ENCODE measurements at places on chromosomes 2 and 18.

DNA sequence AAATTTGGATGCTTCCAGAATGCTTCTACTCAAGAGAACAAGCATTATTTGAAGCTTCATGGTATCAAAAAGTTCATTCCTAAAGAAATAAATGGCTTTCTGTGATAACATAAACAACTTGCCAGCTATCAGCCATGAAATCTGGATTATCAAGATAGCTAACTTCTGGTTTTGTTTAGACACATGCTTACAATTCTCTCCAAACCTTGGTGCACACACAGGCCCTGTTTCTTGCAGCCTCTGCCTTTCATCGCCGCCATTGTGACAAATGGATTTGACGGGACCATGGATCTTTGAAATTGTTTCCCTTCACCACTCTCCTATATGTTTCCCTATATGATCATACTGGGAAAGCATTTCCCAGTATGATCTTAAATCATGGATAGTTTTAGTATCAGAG, 47.9 kb upstream of the CABLES1 start:
- DNase-seq = no peak

GRCh38 chr2:15159206-15159605, 401.9 kb downstream of the NBAS start:
- DNase-seq = no peak

- no peak for DNase-seq
Observed at GRCh38 chr2:196372811-196373664, 201.7 kb upstream of the STK17B start.

DNA sequence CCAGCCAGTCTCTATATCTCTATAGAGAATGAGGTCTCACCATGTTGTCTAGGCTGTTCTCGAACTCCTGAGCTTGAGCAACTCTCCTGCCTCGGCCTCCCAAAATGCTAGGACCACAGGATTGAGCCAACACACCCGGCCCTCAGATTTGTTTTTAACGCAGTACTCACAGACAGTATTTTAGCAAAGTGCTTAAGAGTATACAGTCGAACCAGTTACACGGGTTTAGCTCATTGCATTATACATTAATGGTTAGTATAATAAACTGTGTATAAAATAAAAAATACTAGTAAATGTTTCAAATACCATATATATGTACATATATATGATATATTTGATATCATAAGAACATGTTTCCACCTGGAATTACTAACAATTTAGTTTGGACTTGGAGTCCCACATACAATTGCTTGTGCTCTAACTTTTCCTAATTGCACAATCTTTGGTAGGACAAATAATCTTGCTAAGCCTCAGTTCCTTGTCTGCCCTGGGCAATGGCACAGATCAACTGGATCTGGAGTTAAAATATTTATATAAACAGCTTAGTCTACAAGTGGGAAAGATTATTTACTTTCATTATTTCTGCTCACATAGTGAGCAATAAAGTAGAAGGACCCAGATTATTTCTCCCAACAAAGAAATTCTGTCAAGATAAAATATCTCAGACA, 508.9 kb upstream of the LRATD1 start:
- no peak for DNase-seq

GRCh38 chr2:45031028-45031427, 21.8 kb upstream of the SIX2 start:
- no peak for DNase-seq

- no peak for DNase-seq
Observed at GRCh38 chr18:79954791-79955190, 3.3 kb upstream of the SLC66A2 start.

DNA sequence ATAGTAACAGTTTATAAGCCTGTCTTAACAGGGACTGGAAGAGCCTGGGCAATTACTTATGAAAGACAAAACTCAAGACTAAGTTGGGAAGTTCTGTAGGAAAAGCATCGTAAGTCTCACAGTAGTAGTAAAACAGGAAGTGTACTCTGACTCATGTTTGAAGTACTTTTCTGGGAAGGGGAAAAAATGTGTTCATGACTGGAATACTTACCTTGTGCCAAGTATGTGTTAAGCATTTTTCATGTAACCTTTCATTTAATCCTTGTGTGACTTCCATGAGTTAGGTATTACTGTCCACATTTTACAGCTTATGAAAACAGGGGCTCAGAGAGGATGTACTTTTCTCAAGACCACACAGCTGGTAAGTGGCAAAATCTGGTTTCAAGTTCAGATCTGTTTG, 13.7 kb upstream of the SKOR2 start:
- no peak for DNase-seq

DNA sequence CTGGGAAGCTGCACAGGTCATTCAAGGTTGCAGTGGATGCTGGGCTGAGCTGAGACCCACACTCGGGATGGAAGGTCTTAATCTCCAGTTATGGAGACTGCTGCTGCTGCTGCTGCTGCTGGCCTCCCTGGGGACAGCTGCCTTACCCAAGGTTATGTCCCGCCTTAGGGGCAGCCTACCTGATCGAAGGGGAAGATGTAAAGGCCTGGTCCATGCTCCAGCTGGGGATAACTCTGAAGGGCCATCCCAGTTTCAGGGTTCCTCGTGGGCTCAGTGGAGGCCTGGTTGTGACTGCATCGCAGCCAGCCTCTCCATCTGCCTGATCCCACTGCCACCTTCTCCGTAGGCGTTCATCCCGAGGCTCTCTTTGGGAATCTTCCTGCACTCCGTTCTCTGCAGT, 33.0 kb downstream of the RHOB start:
- DNase-seq = no peak

DNA sequence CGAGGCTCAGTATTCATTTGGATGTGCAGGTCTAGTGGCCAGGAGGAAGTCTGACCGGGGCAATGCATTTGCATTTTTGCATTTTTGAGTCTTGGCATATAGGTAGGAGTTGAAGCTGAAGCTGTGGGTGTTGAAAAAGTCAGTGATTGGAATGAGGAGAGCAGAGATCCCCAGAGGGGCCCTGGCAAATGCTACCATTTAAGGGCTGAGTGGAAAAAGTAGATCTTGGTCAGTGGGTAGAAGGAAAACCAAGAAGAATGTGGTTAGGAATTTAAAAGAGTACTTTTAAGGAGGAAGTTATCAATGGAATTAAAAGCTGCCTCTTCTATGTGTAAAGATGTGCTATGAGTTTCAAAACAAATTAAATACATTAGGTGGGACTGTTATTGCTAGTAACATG, 143.0 kb downstream of the ZEB2 start:
- DNase-seq = no peak

DNA sequence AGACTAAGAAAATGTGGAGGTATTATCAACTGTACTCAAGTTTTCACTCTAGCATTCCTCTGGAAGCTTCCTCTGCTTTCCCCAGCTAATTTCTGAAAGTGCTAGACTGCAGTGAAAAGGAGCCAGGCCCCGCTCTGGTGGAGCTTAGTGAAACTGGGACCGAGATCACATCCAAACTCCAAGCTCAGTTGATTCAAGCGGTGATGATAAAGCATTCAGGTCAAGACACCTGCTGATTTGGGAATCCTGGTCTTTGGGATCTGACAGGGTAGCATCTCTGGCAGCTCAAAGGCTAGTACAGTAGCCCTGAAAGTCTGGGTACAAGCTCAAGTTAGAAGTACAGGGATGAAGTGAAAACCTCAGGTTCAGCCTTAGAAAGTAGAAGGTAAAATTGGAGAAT, 120.2 kb upstream of the CRIM1 start:
- no peak for DNase-seq

DNA sequence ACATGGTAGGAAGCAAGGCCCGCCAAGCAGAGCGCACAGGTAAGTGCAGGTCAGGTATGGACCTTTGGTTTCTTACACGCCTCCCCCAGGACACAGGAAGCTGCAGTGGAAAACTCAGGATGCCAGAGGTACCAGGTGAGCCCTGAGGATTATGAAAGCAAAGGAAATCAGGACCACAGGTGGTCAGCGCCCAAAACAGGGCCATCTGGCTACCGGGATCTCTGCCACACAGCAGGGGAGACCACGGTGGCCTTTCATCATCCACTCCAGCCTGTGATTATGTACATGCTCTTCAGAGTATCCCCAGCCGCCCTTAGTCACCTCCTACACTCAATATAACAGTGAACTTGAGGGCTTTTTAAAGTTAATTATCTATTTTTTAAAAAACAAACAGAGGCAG, 125.5 kb upstream of the EPC2 start:
- DNase-seq = no peak

GRCh38 chr2:157662401-157662800, 33.7 kb upstream of the ACVR1C start:
- DNase-seq = no peak

- no peak for DNase-seq
Observed at GRCh38 chr2:85189606-85190270, 56.5 kb downstream of the TCF7L1 start.

GRCh38 chr2:1652034-1652790, 92.1 kb downstream of the PXDN start:
- DNase-seq = no peak

- DNase-seq = no peak
Observed at GRCh38 chr2:3246406-3246805, 131.2 kb downstream of the EIPR1 start.

DNA sequence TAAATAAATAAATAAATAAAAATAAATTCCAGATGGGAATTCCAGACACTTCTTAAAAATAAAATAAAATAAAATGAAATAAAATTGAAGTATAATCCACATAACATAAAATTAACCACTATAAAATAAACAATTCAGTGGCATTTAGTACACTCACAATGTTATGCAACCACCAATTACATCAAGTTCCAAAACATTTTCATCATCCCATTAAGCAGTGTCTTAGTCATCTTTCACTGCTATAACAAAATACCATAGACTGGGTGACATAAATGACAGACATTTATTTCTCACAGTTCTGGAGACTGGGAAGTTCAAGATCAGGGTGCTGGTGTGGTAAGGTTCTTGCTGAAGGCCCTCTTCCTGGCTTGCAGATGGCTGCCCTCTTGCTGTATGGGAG, 22.6 kb upstream of the PROKR1 start:
- DNase-seq = no peak

- peak; percentile 39 for DNase-seq
Observed at GRCh38 chr2:11582862-11583752, 49.3 kb downstream of the GREB1 start.

DNA sequence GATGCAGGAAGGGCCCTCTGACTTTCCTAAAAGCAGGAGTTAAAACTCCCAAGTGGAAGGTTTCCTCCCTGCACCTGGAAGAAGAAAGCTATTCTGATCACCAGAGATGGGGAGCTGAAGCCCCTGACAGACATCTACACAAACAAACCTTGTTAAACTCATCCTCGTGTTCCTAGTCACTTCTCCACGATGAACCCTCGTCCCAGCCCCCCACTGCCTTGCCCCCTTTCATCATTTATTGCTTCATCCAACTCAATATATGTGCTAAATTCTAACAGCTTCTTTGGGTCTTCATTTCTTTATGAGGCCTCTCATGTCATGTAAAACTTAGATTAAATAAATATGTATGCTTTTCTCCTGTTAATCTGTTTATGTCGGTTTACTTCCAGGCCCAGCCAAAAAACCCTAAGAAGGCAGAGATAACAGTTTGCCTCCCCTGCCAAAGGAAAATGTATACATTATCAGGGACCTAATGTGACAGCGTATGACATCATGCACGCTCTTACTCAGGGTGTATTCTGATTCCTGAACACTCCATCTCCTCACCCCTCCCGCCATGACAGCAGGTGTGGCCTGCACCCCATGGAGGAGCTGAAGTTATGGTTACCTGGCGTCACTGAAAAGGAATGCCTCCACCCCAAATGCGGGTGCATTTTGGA, 287.2 kb downstream of the STK39 start:
- no peak for DNase-seq

DNA sequence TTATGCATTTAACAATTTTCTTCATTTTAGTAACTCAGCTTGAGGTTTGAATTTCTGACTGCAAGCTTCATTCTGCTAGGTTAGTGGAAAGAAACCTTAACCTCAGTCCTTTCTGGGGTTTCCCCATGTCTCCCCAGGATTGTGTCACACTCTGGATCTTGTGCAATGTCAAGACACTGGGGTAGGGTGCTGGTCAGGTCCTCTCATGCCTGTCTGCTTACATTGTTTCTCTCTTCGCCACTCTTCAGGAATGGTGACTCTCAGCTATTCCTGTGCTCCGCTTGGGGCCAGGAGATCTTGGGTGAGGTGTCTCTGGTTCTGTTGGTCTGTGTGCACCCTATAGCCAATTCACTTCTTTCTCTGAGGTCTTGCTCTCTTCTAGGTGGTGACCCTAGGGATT, 23.9 kb downstream of the CTLA4 start:
- peak; percentile 63 for DNase-seq

GRCh38 chr18:40524881-40525280, 1430.2 kb upstream of the PIK3C3 start:
- no peak for DNase-seq

- DNase-seq = peak; percentile 27
Observed at GRCh38 chr18:22168360-22168921, 948 bp upstream of the GATA6 start.

- peak; percentile 16 for DNase-seq
Observed at GRCh38 chr18:811182-811891, 705 bp downstream of the YES1 start.

DNA sequence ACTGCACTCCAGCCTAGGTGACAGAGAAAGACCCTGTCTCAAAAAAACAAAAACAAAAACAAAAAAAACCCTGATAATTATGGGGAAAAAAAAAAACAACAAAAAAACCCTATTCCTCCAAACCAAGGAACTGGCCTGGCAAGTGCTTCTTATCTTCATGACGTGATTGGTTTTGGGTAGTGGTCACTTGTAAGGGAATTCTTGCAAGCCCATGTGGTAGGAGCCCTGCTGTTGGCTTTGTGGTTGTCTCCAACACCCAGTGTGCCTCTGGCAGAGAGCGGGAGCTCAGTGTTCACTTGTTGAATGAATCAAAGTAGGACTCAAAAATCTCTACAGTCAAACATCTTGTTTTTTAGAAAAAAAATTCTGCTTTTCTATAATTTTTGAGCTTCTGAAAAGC, 6.0 kb downstream of the GALM start:
- no peak for DNase-seq

- DNase-seq = peak; percentile 67
Observed at GRCh38 chr18:45690975-45691815, 32.8 kb upstream of the SLC14A1 start.

GRCh38 chr2:236862526-236862925, 223.2 kb upstream of the COPS8 start:
- no peak for DNase-seq

DNA sequence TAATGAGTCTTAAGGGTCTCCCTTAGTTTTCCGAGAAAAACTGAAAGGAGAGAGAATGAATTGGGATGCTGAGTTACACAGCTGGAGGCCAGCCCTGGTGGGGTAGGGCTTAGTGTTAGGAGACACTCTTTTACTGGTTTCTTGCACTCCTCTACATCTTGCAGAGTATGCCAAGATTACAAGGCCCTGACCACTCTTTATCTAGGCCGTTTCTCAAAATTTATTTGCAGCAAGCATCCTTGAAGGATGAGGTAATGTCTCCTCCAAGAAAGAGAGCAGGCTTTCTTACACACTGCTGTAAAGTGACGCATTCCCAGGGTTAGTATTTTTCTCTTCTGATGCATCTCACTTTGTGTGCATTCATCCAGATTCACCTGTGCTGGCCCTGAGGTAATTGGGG, 166.2 kb downstream of the TDRD15 start:
- no peak for DNase-seq

- DNase-seq = no peak
Observed at GRCh38 chr2:215554689-215555498, 119.0 kb upstream of the FN1 start.
